Central memory CD4-positive, alpha-beta T cell (primary cell): ENCODE measurements at places on chromosomes 3 and 15.

DNA sequence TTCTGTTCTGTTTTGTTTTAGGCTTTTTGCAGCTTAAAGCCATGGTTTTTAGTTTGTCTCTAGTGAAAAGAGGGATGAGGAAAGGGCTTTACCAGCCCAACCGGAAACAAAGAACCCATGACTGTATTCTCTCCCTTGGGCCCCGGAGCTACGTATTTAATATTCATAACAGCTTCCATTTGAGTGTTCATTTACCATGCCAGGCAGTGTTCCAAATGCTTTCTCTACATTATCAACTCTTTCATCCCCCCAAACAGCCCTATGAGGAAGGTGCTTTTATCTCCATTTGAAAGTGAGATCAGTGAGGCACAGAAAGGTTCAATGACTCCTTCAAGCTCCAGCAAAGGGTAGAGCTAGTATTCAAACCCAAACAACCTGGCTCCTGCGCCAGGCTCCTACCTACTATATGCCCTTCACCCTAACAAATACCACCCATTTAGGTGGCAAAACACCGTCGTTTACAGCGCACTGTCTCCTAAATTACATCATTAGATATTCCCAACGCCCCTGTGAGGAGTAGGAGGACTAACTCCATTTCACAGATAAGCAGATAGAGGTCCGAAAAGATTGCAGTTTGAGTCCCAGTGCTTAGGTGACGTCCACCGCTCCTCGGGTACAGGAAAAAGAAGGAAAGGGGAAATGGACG lies 27.9 kb downstream of the GTPBP8 start:
- DNase-seq: no peak

DNA sequence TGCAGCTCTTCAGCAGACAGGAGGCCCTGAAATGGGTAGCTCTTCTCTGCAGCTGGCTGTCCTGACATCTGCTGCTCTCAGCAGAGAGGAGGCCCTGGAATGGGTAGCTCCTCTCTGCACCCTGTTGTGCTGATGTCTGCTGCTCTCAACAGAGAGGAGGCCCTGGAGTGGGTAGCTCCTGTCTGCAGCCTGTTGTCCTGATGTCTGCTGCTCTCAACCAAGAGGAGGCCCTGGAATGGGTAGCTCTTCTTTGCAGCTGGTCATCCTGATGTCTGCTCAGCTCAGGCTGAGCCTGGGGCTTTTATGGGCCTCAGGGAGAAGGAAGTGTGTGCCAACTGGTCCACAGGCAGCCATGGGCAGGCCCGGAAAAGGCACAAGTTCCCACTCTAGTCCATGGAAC lies 66.6 kb downstream of the PIK3CB start:
- DNase-seq: no peak

DNA sequence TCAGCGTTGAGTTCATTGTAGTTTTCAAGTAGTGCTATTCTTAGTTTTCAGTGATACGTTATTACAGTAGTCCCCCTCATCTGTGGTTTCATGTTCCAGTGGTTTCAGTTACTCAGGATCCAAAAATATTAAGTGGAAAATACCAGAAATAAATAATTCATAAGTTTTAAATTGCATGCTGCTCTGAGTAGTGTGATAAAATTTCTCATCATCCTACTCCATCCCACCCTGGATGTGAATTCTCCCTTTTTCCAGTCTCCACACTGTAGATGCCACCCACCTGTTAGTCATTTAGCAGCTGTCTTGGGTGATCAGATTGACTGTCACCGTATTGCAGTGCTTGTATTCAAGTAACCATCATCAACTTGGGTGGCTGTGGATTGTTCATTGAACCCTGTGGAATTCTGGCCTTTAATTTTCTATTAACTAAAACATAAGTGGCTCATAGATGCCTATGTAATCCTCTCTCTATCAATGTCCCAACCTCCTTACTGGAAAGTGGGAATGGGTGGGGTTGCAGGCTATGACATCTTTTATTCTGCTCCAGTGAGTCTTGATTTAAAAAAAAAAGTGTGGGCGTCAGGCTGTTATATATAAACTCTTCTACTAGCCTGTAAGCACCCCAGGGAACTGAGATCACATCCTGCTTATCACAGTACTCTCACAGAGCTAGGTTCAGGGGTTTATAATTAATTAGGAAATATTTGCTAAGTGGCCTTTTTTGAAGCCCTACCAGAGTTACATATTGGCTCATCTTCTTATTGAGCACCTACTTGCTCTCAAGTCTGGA lies 97.5 kb downstream of the CFAP20DC start:
- no peak for DNase-seq

DNA sequence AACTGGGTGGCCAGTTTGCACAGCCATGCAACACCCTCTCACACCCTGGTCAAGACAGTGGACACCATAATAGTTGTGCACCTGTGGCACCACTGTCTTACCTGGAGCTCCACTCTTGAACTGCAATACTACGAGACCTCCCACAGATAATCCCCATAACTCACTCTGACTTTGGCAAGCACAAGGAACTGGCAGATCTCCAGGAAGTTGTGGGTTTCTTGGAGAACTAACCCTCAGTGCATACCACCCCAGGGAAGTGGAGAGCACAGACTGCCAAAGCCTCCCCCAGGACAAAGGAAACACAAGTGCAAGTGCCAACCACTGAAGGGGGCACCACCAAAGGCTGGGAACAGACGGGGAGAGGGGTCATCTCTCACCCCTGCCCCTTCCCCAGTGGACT lies 318.6 kb downstream of the SUCLG2 start:
- no peak for DNase-seq

DNA sequence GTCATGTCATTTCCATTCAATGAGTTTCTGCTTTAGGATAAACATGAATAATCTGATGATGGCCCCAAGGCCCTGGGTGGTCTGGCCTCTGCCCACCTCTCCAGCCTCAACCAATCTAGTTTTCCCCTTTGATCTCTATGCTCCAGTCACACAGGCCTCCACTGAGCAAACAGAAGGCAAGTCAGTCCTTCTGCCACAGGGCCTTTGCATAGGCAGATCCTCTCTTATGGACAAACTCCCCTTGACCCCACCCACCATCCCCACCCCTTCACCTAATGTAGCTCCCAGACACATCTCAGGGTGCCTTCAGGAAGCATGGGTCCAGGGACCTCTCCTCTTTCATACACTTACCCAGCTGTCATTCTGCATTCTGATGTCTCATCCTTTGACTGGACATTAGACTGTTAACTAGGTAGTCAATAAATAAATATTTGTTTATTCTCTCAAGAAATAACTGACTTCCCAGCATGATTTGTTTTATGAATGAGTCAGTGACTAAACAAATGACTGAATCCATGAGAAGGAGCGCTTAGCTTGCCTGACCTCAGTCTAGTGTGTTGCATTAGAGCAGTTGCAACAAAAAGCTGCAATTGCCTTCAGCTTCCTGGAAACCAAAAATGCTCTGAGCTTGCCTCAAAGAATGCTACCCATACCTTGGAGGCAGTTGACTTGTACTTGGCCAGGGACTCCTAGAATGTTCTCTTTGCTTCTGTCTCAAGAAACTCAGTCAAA lies 386.6 kb upstream of the WNT5A start:
- DNase-seq: no peak

DNA sequence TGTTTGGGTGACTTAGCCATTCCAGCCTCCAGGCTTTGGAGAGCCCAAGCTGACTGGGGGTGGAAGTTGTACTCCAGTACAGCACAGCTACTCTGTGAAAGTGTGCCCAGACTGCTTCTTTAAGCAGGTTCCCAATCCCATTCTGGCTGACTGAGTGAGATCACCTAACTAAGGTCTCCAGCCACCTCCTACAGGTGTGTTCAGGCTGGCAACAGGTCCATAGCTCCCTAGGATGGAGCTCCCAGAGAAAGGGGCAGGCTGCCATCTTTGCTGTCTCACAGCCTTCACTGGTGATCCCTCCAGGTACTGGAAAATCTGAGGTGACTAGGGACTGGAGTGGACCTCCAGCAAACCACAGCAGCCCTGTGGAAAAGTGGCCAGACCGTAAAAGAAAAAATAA lies 445.3 kb upstream of the KCNMB2 start:
- no peak for DNase-seq

DNA sequence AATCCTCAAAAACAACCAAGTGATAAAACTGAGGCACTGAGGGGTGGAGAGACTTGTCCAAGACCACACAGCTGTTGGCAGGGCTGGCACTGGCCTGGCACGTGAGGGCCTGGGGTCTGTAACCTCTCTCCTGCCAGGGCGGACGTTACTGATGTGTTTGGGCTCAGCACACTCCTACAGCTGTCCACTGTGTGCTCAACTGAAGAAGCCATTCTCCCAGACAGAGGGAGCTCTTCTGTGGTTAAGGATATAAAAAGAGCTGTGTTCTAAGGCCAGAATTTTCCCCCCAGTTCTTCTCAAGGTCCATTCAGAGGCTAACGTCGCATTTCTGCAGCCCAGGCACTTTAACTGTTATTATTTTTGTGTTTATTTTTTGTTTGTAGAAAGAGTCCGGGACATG lies 429.0 kb upstream of the ATP11B start:
- no peak for DNase-seq

DNA sequence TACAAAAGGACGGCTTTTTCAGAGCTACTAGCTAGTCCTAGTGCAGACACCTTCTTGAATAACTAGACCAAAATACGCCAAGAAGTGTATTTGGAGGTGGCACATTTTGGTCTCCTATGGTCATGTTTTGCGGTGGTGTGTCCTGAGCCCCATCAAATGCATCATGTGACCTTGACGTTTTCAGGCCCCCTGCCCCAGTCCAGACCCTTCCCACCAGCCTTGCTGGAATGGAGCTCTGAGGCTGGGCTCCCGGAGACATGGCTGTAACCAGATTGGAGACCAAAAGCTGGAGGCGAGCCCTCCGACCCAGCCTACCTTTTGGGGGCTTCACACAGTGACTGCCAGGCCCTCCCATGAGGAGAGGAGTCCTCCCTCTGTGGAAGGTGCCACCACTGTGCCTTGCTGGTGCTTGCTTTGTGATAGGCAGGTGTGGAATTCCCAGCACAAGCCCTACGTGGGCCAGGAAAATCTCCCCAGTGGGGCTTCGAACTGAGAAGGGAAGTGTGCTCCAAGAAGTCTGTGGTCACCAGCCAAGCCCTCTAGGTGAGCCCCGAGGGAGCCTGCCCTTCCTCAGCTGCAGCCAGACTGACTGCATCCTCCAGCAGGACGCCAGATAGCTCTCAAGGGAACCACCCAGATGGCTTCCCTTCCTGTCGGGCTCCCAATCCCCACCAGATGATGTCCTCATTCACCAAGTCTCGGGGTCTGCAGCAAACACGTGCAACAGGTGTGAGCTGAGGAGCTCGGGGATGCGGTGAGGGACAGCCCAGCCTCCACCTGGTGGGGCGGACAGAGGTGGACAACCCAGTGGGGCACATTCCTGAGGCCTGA lies 126.2 kb downstream of the ASB7 start:
- DNase-seq: no peak

GRCh38 chr3:134351427-134351826 lies 22.8 kb downstream of the AMOTL2 start:
- no peak for DNase-seq

DNA sequence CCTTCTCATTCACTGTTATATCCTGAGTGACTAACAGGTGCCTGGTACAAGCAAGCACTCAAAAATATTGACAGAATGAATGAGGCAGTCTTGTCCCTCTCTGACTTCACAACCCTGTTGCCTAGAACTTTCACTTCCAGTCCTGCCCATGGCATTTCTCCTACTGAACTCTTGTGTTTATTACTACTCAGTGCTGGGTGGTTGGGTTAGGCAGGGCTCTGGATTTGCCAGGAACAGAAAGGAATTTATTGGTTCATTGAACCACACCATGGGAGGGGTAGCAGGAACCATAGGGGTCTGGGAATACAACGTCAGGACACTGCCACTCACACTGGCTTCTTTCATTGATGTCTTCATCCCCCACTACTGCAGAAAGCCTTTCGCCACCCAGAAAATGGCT lies 41.9 kb upstream of the SEMA4B start:
- no peak for DNase-seq

- DNase-seq: no peak
Measured at GRCh38 chr15:88615303-88616107, 5.6 kb upstream of the AEN start.

DNA sequence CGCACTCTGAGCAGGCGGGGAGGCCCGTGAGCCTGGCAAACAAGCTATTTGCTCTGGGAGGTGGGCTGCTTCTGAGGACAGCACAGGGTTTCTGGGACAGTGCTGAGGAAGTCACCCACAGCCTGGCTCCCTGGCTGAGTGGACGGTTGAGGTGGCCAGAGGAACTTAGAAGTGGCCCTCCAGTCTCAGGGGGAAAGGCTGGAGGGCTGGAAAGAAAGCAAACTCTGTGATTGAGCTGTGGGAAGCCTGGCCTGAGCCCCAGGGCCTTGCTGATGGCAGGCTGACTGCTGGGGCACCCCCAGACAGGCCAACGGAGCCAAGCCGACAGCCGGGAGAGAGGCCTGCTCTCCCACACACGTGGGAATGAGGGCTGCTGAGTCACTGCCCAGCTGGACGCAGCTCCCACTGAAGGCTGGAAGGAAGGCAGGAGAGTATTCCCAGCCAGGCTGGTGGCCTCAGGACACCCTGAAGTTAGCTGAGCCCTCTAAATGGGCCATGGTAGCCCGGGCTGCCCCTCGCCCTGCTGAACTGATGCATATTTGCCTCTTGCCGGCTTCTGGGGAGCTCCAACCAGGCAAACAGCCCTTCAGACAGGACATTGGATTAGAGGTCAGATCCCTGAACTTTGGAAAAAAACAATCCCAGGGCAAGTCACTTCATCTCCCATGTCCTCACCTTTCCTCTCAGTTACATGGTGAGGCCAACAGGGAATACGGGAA lies 98.0 kb upstream of the TLE3 start:
- no peak for DNase-seq

- no peak for DNase-seq
Measured at GRCh38 chr3:16395212-16395611, 118.3 kb downstream of the RFTN1 start.

GRCh38 chr15:80996247-80996646 lies 4.5 kb upstream of the TLNRD1 start:
- DNase-seq: no peak

DNA sequence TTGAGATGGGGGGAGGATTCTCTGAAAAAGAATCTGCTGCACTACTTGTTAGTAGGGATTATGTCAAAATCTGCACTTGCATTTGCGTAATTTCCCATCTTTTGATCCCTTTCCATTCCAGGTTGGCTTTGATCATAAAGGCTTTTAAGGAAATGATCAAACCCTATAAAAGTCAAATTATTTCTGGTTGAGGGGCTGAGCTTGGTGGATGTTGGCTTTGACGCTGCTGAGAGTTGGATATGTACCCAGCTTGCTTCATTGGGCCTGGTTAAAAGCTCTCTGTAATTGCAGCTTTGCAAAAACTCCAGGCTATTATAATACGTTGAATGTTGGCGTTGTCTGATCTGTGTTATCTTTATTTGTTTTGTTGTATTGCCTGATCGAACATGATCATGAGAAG lies 12.0 kb downstream of the LRRC3B start:
- DNase-seq: no peak

- DNase-seq: no peak
Measured at GRCh38 chr3:177902876-177903275, 633.4 kb upstream of the KCNMB2 start.

- no peak for DNase-seq
Measured at GRCh38 chr15:80698676-80699075, 3.6 kb downstream of the ABHD17C start.

- no peak for DNase-seq
Measured at GRCh38 chr3:101189796-101190195, 130.6 kb downstream of the IMPG2 start.
